ENCODE measurements at places on chromosomes 11 and 22.

DNA sequence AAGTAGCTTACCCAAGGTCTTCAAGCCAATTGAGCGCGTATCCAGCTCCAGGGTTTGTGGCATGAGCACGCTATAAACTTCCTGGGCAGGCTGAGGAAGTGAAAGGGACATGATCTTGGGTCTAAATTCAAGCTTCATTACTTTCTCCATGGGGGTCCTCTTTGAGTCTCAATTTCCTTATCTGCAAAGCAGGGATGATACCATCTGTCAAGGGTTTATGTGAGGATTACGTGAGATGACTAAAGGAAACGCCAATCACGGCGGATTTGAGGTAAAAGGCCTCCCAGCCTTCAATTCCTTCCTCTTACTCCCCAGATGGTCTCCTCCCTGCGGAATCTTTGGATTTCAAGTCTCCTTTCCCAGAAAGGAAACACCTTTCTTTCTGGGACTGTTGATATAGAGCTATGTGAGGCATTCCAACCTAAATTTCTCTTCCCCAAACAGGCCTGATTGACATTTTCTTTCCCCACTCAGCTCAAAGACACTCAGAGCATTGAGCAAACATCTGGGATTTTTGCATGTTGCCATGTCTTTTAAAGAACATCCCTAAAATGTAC lies 474.4 kb downstream of the INSC start:
- no peak for DNase-seq

DNA sequence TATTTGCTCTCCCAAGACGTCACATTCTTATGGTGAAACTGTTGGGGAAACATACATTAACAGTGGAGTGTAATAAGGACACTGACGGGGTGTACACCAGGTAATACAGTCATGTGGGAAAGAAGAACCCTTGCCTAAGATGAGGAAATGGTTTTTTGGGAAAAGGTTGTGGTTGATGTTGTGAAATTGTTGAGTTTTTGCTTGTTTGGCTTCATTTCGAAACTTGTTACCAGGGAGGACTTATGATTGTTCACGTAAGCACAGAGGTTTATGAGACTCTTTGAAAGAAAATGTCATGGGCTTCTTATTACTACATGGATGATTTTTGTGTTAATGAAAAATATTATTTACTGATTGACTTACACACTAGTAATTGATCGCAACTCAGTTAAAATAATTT lies 16.8 kb downstream of the ANO3 start:
- no peak for DNase-seq

- DNase-seq = no peak
These were observed 8.3 kb upstream of the KRTAP5-7 start for GRCh38 chr11:71518506-71519471.

GRCh38 chr22:32964411-32965057 lies 93.6 kb downstream of the SYN3 start:
- DNase-seq = no peak

DNA sequence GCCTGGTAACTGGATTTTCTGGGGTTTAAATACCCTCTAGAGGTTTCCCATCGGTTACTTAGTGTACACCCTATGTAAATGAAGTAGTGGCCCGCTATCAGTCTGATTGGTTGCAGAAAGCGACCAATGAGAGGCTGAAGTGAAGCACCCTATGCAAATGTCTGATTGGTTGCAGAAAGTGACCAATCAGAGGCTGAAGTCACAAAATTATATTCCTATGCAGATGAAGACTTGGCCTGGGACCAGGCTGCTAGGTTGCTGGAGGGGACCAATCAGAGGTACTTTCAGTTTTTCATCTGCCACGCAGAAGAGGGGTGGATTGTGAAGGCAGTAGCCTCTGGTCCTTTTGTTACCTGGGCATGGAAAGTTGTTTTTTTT lies 134.8 kb downstream of the TBC1D22A start:
- no peak for DNase-seq

DNA sequence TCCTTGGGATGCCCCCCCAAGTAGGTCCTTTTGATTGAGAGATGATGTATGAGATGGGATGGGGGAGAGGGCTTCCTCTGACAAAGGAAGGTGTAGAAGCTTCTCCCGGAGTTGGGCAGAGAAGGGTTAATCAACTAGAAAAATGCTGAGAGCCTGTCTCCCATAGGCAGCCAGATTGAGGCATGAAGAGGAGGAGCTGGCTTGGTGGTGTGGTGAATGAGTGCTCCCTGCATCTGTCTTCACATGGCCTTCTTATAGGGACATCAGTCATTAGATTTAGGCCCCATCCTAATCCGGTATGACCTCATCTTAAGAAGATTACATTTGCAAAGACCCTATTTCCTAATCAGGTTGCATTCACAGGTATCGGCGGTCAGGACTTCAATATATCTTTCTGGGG lies 61.1 kb downstream of the NFAM1 start:
- no peak for DNase-seq

DNA sequence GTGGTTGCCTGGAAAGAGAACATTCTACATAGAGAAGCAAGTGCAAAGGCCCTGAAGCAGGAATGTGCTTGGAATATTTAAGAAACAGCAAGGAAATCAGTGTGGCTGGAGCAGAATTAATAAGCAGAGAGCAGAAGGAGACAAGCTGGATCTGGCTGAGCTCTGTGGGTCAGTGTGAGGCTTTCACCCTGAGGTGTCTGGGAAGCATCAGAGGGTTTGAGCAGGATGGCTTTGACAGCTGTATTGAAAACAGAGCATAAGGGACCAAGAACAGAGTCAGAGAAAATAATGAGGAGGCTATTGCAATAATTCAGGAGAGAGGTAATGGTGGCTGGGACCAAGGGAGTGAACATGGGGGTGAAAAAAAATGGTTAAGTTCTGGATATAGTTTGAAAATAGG lies 199.6 kb downstream of the NXPE2 start:
- DNase-seq = no peak

DNA sequence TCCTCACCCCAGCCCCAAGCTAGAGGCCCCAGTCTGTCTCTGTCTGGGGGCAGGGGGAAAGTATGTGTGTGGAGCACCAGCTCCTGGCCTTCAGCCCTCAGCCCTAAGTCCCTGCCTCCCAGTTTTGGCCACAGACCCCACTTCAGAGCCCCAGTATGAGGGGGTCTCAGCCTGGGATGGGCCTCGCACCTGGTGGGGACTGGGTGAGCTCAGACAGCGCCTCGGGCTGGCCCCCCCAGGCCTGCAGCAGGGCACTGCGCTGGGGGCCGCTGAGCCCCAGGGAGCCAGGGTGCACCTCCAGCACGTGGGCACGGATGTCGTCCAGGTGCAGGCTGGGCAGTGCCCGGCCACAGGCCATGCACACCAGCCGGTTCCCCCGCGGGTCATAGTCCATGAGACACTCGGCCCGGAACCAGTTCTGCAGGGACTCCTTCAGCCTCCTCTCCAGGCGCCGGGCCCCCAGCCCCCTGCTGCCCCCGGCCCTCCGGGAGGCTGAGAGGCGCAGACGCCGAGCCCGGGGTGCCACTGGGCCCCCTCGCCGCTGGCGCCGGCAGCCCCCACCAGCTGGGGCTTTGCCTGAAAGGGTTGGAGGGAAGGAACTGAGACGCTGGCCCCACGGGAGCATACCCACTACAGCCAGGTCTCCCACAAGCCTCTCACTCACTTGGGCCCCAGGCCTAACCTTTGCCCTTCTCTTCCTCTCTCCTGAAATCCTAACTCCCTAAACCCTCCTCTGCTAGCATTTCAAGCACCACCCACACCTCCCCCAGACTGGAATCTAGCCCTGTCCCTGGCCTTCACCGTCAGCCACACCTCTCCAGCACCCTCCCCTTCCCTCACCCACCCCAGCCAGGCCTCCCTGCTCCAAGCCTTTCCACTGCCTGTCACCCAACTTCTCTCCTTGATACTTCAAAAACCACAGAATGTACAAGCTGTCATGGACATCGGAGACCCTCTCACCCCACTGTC lies 3.6 kb downstream of the ZFTA start:
- no peak for DNase-seq

DNA sequence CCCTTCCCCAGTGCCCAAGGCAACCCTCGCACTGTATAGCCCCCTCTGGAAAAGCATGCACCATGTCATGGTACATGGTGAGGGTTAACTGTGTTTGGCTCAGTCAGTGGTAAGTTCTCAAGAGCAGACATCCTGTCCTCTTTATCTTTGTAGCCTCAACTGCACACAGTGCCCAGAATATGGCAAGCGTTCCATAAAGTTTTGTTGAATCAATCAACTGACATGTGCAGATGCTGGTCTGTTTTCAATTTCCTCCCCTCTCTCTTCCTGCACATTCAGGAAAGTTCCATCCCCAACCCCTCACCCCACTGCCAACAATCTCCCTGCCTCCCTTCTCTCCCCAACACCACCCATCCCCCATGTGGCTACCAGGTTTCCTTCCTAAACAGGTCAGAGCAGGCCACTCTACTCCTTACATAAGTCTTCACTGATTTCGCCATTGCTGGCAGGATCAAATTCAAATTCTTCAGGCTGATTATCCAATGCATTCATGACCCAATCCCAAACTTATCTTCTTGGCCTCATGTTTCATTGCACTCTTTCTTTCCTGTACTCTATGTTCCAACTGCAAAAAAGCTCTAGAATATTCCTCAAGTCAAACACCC lies 15.5 kb upstream of the TMPRSS5 start:
- DNase-seq = no peak

GRCh38 chr11:118052581-118053206 lies 24.2 kb upstream of the TMPRSS4 start:
- DNase-seq = no peak

GRCh38 chr11:102669664-102670063 lies 35.9 kb downstream of the MMP27 start:
- no peak for DNase-seq

DNA sequence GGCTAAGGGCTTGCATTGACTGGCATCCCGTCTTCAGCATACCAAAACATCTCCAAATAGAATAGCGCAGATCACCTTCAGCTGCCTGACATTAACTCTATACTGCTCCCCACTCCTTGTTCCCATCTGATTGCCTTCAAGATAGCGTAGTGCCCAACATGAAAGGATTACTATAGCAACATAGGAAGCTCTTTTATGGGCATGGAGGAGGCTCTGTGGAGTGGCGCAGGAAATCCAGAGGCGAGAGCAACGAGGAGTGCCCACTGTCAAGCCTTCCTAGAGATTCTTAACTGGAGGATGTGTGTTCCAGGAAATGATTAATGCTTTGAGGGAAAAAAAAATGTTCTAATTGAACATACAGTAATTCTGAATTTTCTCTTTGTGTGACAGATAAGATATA lies 213.3 kb downstream of the CADM1 start:
- DNase-seq = no peak

DNA sequence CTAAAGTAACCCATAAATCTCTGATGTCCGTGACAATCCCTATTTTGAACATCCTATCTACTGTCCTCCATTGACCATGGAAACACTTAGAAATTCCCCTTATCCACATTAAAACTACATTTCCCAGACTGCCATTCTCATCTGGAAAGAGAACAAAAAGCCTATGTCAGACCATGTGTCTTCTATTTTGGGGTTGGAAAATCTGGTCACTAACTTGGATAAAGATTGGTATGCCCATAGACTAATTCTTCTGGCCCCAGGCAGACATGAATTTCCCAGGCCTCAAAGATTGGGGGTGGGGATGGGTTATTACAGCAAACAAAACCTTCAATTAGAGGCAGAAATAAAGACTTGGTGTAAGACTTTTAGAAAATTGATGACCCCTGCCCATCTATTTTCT lies 30.9 kb upstream of the CREB3L1 start:
- DNase-seq = no peak

- DNase-seq = no peak
These were observed 96.6 kb downstream of the MPPED2 start for GRCh38 chr11:30489511-30489910.

DNA sequence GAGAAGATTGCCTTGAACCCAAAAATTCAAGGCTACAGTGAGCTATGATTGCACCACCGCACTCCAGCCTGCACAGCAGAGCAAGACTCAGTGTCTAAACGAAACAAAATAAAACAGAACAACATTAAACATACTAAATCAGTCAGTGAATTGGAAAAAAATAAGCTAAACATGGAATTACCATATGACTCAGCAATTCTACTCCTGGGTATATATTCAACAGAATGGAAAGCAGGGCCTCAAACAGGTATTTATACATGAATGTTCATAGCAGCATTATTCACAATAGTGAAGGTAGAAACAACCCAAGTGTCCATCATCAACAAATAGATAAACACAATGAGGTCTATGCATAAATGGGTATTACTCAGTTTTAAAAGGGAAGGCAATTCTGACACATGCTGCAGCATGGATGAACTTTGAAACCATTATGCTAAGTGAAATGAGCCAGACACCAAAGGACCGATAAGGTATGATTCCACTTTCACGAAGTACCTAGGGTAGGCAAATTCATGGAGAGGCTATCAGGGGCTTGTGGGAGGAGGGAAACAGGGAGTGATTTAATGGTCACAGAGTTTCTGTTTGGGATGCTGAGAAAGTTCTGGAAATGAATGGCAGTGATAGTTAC lies 15.5 kb downstream of the NTM start:
- DNase-seq = no peak

DNA sequence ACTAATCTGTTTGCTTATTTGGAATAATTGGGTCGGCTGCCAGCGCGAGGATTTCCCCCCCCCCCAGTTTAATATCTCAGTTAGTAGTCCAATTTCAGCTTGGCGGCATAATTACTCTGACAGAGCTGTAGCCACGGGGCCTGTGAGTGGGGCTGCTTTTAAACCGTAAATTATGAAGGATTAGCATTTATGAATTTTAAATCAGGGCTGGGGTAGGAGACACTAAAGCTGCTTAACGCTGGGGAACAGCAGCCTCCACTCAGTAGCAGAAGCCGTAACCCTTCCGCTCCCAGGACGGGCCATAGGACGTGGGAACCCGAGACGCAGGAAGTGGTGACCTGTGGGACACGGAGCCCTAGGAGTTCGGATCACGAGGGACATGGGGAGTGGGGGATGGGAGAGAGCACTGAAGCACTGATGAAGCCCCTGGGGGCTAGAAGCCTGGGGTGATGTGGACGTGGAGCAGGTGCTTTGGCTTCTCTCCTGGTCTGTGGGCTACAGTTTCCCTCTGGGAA lies 66.2 kb upstream of the LMO1 start:
- no peak for DNase-seq

DNA sequence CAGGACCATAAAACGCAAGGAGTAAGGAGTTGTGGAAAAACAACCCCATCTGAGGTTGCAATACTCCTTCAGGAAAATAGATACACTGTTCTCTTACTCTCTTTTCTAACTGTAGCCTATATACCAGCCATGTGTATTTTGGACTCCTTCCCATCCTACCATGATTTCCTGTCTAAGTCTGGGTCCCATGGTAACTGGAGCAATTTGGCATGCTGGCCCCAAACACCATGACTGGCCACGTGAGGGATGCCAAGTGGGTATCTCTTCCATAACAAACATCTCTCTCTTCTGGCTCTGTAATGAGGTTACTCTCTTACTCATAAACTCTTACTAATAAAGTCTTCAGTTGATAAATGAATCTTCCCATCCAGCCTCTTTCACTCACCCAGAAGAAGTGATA lies 26.5 kb downstream of the ABTB2 start:
- no peak for DNase-seq
